ENCODE measurements at places on chromosomes 4 and X. TPM values are rescaled to one million over a fixed set of nuclear protein-coding genes. Genes with fewer than 3 reads are reported as not detected.

DNA sequence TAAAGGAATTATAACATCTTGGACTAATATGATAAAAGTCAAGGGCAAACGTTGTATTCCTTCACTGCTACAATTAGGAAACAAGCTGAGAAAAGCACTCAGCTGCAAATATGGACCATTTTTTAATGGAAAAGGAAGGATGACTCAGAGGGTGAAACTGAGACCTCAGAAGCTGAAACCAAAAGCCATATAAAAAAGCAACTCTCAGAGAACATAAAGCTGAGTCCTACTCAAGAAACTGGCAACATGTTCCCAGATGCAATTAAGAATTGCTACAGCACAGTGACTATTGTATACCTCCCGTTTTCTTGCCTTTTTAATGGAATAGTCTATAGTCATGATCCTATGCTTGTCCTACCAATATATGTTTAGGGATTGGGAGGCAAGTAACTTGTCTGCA, 1106.4 kb upstream of the INTU start:
- DNase-seq = no peak

GRCh38 chr4:114512595-114513295, 85.9 kb upstream of the UGT8 start:
- DNase-seq = no peak

DNA sequence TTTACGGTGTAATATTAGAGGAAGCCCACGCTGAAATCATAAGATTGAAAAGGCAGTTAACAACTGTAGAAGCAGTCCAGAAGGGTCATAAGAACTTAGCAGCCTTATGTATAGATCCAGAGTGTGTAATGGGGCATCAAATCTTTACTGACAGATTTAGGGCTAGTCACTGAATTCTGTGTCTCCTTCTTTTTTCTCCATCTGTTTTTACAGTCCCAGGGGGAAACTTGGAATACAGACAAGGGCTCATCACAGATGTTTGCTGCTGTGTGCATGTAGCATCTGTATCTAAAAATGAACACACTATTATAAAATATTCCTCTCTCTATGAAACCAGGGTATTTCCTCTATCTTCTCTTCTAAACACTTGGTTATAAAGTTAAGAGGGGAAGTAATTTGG, 43.9 kb downstream of the CYSLTR1 start:
- DNase-seq = no peak

DNA sequence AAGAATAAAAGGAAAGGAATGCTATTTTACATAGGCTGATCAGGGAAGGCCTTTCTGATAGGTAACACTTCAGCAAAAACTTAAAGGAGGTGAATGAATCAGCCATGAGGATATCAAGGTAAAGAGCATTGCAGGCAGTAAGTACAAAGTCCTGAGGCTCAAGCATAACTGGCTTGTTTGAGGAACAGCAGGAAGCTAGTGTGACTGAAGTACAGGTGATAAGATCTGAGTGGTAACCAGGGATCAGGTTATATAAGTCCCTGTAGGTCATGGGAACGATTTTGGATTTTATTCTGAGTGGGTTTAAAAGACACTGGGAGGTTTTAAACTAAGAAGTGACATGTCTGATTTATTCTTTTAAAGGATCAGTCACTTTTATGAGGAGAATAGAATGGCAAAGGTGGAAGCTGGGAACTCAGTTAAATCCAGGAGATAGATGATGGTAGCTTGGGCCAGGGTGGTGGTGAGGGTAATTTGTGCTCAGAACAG, 47.1 kb upstream of the THOC2 start:
- no peak for DNase-seq

GRCh38 chr4:3301450-3302172, 8.8 kb downstream of the RGS12 start:
- DNase-seq = no peak

The MAGEC3 gene
- not detected for total RNA-seq

GRCh38 chrX:74292808-74293123, 11.2 kb upstream of the ZCCHC13 start:
- no peak for DNase-seq

DNA sequence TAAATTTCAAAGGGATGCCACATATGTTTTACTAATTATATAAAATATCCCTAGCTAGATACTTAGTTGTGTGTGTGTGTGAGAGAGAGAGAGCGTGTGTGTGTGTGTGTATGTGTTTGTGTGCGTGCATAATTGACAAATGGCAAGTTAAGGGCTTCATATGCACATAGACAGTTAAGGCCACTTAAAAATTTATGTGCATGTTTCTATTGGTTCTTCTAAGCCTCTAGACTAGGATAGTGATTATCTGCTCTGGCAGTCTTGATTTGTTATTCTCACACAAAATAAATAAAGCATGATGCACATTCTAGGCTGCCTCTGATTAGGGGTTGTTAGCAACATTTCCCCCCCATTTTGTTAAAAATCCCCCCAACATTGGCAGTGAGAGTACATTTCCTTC, 279.0 kb upstream of the TAPT1 start:
- DNase-seq = no peak

GRCh38 chr4:29459926-29460325, 1260.2 kb upstream of the PCDH7 start:
- DNase-seq = no peak

- no peak for DNase-seq
These were observed 332.2 kb downstream of the DHX15 start for GRCh38 chr4:24252121-24252520.

GRCh38 chrX:153052534-153052933, 3.7 kb upstream of the PNMA3 start:
- no peak for DNase-seq

DNA sequence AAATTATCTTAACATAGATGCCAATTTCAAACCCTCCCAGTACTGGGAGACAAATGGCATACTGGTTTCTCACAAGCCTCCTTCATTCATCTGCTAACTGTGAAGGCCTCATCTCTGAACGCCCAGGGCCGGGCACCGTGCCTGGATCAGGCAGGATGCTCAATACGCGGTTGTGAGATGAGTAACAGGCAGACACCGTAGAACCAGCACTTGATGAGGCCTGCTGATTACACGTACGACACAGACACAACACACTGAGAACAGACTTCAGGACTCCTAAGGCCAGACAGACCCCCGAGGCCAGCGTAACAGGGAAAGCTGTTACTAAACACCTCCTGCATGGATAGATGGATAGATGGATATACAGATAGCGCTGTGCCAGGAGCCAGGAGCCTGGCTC, 154.6 kb downstream of the AFAP1 start:
- no peak for DNase-seq
